ENCODE measurements at places on chromosomes 12 and 14.

DNA sequence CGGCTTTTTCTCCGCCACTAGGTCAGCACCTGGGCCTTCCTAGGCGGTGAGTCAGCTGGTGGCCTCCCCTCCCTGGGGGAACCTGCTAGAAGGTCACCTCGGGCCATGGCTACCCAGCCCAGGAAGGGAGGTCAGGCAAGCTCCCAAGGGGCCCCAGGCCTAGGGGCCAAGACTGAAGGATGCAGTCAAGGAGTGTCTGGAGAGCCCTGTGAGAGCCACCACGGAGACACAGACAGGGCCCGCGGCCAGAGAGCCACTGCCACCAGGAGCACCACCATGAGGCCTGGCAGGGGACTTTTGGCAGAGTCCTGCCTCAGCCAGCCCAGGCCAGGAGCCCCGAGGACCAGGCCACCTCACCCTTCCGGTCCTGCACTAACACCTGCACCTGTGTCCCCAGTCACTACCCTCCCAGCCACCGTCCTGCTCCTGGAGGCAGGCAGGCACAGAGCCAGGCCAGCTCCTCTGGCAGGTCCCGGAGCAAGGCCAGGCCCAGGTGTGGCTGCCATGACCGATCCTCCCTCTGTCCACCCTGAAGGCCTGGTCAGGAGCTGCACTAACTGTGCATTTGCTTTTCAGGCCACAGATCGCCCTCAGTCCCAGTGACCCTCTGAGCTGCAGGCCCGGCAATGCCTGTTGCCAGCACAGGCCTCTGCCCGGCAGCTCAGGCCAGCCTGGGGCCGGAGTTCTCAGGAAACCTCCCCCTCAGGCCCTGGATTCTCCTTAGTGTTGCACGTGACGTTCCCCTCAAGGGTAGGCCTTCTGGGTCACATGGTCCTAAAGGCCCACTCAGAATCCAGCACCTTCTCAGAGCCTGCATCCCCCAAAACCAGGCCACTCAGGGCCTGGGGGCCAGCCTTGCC lies 6.9 kb downstream of the PHETA1 start:
- no peak for DNase-seq

- DNase-seq: no peak
Observed at GRCh38 chr14:50619569-50620141, 48.5 kb downstream of the SAV1 start.

DNA sequence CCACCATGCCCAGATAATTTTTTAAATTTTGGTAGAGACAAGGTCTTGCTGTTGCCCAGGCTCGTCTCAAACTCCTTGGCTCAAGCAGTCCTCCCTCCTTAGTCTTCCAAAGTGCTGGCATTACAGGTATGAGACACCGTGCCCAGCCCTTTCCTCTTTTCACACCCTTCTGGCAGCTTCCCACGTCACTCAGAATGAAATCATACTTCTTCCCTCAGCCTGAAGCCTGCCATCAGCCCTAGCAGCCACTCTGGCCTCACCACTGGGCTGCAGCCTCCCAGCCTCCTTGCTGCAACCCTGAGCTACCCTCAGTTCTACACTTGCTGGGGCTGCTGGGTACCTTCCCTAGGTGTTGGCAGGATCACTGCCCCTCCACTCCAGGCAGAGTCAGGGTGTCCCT lies 18.2 kb downstream of the ANKRD9 start:
- DNase-seq: no peak

DNA sequence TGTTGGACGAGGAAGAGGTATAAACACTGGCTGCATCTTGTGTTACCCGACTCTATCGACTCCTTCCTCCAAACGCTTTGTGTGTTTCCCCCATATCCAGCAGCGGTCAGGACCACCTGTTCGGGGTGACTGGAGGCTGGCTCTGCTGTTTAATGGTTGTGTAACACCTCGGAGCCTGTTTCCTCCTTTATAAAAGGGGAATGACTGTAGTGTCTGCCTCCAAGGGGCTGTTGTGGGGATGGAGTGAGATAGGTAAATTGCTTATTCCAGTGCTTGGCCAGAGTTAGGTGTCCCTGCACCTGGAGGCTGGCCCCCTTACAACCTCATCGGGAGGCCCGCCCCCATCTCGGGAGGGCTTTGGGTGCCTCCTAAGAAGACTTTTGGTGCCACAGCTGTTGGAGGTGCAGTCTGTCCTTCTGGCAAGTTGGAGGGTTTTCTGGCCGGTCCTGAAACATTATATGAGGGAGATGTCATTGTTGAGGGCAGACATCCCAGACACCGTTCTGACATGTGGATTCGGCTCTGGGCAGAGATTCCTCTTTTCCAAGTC lies 1.1 kb downstream of the MLXIP start:
- DNase-seq: no peak

DNA sequence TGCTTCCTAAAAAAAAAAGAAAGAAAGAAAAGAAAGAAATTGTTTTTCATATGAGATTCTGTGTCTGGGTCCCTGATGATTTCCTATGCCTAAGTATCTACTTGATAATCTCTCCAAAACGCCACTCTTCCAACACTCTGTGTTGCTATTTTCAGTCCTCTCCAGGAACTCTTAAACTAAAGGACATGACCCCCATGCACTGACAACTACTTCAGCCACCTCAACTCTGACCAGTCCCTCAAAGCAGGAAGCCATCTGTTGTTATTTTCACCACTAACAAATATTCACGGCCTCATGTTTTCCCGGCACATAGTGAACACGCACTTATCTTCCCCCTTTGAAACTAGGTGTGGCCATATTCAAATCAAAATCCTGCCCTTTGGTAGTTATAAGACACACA lies 259.3 kb downstream of the PPFIA2 start:
- DNase-seq: no peak

DNA sequence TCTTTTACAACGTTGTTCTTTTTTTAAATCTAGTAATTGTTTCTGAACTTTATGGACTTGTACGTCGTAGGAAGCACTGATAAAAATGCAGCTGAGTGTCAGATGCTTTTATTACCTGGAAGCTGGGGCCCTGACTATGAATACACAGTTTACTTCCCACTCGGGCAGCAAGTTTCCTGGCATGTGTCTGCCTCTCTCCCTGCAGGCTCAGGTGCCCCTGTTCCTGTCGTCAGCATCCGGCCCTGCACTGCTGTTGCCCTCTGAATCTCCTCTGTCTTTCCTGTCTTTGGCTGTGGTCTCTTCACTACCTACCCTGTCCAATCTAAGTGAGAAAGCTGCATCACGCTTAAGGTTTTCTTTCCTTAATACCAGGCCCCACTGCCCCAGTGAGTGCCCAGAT lies 75.8 kb downstream of the PELI2 start:
- no peak for DNase-seq

GRCh38 chr12:110176745-110177144 lies 52.6 kb downstream of the IFT81 start:
- no peak for DNase-seq

DNA sequence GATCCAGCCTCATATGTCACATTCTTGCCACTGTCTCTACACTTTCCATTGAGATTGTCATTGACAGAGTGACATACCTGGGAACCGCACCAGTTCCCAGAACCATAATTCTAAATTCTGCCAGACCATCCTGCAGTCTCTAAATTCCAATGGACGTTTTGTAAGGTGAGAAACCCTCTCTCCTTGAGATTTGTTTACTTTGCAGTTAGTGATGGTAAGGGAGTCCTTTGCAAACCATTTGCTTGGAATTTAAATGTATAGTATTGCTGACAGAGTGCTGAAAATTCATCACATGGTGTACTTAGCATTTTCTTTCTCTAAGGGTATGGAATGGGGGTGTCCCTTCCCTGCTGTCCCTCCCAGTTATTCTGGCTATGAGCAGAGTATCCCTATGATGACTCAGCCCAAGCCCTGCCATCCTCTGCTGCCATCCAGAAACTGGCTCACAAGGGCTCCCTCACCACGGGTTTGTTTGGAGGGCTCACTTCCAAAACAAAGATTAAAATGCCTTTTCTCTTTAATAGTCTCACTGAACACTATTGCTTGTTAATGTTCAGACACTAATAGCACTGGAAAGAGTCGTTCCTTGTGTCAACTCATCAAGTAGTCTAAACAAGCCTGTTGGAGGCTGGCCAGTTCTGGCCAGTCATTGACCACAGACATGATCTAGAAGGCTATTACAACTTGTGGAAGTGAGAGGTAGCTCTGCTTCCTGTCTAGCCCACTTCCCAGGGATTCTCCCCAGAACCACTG lies 129.0 kb upstream of the HMGA2 start:
- no peak for DNase-seq

DNA sequence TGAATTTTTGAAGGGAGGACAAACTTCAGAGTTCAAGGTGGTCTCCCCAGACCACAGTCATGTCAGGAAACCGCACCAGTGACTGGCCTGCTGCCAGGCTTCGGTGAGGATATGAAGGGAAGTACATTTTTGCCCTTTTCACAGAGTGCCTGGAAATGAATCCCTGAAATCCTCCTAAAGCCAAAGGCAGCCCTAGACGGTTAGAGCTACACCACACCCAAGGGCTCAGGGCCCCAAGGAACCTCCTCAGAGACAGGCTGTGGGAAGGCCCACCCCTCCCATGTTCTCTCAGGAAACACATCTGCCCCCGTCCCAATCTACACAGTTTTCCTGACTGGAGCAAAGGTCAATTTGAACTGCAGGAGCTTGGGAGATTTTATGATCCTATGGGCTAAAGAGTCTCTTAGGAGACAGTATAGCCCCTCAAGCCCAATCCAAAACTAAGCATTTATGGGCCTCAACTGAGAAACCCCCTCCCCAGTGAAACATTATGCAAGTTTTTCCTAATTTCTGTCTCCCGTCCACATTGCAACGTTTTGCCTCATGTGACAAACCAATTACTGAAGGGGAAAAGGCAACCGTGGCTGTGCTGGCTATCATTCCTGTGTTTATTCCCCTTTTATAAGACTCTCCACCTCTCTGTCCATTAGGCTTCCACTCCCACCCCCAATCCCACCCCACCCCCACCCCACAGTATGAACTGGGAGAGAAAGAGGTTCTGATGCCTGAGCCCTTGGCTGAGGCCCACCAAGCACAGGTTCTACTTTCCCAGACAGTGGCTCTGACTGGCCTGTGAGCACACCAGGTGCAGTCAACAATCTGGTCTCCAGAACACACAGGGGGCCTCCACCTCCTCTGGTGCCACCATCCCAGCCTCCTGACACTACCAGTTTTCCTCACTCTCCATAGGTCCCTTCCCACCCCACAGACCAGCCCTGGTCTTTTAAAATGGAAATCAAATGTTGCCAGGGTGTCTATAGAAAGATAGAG lies 9.6 kb upstream of the RNASE1 start:
- DNase-seq: no peak

DNA sequence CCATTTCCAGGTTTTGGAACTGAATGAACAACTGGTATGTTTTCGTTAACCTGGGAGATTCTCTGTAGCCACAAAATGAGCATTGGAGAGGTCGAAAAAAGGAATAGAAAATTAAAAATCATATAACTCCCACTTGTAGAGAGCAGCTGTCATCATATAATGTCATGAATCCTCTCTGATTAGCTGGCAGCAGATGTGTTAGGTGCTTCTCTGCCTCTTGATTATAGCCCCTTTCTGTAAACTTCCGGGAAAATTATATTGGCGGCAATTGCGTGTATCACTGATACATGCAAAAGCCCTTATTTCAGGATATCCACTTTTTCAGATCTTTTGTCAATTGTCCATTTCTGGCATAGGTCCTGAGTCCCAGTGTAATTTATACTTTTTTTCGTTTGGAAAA lies 31.7 kb downstream of the FGD4 start:
- DNase-seq: no peak

DNA sequence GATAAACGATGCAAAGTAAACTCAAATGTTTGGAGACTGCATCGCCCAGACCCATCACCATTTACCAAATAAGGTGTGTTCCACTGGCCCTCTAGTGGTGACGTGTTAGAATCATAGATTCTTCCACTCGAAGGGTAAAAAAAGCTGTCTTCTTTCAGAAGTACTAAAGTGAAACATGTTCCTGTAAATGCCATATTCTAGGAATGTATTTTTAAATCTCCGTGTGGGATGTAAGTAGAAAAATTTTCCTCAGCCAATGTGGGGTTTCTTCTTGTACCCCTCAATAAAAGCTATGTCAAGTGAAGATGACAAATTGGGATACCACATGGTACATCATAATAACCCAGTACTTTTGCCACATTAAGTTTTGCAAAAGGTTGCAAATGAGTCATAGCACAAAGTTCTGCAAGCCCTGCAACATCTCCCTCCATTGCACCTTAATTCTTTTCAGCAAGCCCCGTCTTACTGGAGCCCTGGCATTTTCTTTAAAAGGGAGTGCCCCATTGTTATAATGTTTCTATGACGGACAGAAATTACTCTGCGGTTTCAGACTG lies 100.8 kb downstream of the CCER1 start:
- DNase-seq: peak; percentile 5

DNA sequence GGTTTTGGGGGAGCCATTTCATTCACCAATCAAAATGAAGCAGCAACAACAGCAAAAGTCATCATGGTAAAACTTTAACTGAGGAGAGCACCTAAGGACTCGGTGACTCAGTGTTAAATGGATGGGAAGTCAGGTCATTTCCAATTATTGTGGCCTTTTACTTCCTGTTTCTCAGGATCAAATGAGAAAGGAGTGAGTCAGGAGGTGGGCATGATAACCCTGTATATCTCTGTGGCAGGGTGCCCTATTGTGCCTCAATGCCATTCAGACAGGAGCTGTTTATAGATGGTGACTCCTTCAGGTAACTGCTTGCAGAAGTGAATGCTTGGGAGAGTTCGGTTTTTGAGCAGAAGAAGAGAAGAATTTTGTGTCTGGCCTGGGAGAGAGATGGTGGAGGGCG lies 135.5 kb upstream of the CPM start:
- peak; percentile 9 for DNase-seq
